ENCODE measurements at places on chromosomes 1 and 21.

DNA sequence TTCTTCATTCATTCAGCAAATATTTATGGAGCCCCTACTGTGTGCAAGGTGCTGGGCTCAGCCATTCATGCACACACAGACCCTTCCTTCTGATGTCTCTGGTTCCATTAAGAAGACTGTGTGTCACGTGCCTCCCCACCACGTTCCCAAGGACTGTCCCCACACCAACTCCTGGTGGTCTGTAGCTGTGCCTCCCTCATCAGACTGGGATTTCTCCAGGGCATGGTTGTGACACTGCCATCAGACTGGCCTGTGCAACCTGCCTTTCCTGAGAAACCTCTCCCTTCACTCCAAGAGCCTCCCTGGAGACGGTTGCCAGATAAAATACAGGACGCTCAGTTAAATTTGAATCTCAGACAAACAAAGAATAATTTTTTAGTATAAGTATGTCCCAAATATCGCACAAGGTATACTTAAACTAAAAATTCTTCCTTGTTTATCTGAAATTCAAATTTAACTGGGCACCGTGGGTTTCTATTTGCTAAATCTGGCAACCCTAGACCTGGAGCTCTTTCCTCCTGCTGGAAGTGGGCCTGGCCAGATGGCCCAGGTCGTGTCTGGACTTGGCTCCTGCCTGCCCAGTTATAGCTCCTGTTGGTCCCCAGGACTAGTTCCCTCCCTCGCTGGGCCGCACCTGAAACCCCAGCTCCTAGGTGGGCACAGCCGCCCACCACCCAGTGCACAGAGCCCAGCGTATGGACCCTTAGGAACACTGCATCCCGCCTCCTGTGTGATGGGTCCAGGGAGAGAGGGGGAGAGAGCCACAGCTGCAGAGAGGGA, 76.9 kb downstream of the RAP1GAP start:
- no peak for DNase-seq

DNA sequence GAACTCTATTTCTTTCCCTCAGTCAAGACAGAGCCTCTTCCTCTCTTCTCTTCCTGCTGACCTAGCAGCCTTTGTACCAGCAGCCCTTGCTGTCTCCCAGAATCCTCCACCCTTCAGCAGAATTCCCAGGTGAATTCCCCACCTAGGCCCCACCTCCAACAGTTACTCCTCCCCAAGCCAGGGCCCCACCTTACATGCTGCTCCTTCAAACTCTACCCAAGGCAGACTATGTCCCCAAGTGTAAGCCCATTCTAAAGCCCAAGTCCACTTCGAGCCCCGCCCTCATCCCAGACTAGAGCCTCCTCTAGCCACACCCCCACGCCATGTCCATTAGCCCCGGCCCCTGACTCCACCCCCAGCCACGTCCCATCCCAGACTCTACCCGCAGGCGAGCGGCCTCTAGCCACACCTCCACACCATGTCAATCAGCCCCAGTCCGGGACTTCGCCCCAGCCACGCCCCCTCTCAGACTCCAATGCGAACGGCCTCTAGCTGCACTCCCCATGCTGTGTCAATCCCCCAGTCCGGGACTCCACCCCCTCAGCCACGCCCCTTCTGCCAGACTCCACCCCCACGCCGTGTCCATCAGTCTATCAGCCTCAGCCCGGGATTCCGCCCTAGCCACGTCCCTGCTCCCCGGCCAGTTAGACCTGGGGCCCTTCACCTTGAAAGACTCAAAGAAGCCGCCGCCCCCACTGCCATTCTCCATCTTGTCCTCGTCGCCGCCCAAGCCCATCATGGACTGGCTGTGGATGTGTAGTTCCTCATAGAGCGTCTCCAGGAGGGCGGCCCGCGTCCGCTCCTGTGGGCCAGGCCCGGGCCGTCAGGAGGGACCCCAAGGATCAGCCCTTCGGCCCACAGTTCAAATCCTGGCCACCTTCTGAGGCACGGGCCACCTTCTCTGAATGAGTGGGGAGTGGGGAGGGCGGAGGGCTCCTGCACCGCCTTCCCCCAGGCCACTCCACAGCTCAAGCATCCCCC, 61.3 kb downstream of the RAP1GAP start:
- DNase-seq: peak; percentile 45

DNA sequence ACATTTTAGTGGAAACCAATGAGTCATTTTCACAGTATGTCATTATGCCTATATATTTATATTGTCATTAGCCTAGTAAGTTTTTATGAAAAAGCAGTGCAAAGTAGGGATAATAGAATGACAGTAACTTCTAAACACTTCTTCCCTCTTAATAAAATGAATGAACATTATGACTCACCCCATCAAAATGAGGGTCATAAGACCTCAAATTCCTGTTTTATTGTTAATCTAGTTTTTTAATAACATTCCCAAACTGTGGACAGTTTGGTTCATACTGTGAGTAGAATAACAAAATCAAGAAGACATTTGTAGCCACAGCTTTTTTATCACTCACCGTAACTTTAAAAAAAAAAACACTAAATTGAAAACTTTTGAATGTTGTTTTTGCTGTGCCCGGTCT, 160.5 kb downstream of the LRRC40 start:
- no peak for DNase-seq

GRCh38 chr1:172724765-172725613, 66.1 kb downstream of the FASLG start:
- no peak for DNase-seq

GRCh38 chr1:218584418-218585155, 239.5 kb downstream of the TGFB2 start:
- DNase-seq: no peak

DNA sequence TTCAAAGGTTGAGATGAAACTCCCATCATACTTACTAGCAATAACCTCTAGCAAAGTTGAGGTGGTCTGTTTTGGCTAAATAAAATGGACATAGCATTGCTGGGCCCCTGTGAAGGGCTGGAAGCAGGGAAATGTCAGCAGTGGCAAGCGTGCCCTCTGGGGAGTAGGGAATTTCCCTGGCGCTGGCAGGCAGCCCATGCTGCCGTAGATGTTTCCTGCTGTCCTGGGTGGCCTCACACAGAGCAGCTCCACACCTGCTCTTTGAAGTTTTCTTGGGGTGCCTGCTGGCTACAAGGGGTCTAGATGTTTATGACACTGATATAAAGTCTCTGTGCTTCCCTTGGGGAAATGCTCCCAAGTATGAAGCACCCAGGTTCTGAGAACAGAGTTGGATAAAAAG, 30.2 kb downstream of the ADARB1 start:
- no peak for DNase-seq

DNA sequence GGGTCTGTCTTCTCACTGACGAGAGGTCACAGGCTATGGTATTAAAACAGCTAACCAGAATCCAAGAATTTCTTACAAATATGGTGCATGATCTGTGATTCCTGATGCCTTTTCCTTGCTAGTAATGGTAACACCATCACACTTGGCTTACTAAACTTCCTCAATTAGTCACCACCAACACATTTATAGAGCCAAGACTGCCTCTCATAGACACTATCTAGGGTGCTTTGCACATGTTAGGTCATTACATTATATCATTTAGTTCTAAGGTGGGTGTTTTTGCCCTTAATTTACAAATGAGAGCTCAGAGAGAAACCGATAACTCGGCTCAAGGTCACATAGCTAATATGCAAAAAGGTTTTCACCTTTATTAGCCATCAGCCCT, 8.7 kb downstream of the KIF21B start:
- no peak for DNase-seq

GRCh38 chr1:175373786-175374623, 181.4 kb upstream of the KIAA0040 start:
- peak; percentile 15 for DNase-seq

GRCh38 chr21:44371596-44371995, 18.2 kb downstream of the TRPM2 start:
- no peak for DNase-seq

GRCh38 chr1:24321697-24322469, 2.7 kb downstream of the GRHL3 start:
- DNase-seq: peak; percentile 62
